ENCODE measurements at places on chromosomes 3 and 15.

- no peak for DNase-seq
Observed at GRCh38 chr3:146431240-146431639, 38.1 kb downstream of the PLSCR2 start.

GRCh38 chr3:132378048-132378762 lies 39.1 kb upstream of the DNAJC13 start:
- no peak for DNase-seq

DNA sequence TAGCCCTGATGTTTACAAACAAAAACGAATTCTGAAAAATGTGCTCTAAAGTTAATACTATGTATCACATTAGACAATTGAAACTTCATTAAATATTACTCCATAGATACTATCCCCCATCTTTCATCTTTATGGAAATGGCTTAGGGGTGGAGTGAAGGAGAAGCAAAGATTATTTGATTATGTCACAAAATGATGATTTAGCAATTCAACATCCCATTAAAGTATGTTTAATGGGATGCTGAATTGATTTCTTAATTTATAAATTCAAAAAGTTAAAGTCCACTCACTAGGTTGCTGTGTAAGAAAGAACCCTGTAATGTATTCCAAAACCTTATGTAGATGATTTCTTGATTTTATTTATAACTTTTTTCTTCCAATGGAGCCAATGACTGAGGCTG lies 201.1 kb downstream of the WDR72 start:
- DNase-seq = no peak

- no peak for DNase-seq
Observed at GRCh38 chr3:72116226-72116625, 331.3 kb upstream of the PROK2 start.

DNA sequence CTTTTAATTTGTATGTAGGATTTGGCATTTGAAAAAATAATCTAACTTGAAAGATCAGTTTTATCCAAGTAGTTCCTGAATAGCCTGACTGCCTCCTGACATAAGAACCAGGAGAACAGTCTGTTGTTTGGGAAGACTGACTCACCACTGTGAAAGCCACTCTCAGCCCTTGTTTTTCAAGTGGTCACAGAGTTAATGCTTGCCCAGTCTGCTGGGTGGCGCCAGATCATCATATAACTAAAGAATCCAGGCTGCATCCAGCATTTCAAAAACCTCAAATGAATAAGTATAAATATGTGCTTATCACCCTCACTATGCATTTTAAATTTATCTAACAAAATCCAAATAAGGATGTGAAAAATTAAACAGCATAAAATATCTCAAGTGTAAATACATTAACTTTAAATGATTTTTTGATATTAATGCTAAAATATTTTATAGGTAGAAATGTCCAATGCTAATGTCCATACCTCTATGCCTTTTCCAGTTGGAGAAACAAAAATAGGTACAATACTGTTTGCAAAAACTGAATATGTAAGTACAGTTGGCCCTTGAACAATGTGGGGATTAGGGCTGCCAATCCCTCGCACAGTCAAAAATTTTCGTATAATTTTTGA lies 26.9 kb upstream of the ZBBX start:
- no peak for DNase-seq

- no peak for DNase-seq
Observed at GRCh38 chr15:44075535-44075934, 119.5 kb downstream of the FRMD5 start.

DNA sequence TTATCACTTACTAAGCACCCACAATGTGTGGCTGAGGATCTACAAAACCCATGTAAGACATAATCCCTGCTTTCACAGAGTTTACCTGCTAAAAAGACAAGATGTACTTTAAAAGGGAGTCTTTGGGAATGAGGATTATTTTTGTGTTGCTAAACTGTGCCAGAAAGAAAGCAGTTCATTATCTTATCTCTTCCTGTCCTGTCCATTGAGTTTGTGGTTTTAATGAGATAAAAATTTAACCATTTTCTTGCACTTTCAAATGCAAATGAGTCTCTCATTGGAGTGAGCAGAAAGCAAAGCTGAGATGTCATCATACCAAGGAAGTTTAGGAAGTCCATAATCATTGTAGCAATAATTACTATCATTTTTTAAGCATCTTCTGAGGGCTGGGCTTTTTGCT lies 231.2 kb upstream of the ADAMTS9 start:
- no peak for DNase-seq

DNA sequence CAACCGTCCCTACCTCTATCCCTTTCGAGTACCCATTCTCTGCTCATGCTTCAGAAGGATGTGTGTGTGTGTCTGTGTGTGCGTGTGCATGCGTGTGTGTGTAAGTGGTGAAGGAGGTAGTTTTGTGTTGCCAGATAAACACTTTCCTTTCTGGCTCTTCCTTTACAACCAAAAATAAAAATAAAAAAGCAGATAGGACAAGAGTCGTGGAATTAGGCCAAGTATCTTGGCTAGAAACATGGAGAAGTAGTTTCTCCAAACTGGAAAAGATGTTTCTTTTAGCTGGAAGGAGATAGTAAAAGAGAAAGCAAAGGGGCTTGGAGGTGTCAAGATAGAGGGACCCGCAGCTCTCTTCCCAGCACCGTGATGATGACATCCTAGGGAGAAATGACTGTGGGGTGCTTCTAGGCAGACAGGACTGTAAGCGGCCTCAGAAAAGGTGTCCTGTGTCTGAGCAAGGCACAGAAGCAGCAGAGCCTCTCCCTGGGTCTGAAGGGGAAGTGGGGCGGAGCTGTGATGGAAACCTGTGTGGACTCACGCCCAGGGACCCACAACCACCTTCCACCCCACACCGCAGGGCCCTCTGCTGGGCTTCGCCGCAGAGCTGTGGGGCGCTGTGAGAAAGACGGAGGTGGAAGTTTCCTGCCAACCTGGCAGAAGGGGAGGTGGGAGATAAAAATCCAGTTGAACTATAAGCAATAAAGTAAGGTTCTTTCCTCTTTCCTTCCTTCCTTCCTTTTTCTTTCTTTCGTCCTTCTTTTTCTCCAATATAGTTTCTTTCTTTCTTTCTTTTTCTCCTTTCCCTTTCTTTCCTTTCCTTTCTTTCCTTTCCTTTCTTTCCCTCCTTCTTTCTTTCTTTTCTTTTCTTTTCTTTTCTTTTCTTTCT lies 35.3 kb downstream of the MUC20 start:
- no peak for DNase-seq

- DNase-seq = no peak
Observed at GRCh38 chr3:124587053-124587408, 143.2 kb upstream of the UMPS start.

GRCh38 chr3:36511791-36512486 lies 131.6 kb downstream of the STAC start:
- no peak for DNase-seq

GRCh38 chr15:50181201-50181968 lies 611 bp upstream of the SLC27A2 start:
- DNase-seq = no peak

DNA sequence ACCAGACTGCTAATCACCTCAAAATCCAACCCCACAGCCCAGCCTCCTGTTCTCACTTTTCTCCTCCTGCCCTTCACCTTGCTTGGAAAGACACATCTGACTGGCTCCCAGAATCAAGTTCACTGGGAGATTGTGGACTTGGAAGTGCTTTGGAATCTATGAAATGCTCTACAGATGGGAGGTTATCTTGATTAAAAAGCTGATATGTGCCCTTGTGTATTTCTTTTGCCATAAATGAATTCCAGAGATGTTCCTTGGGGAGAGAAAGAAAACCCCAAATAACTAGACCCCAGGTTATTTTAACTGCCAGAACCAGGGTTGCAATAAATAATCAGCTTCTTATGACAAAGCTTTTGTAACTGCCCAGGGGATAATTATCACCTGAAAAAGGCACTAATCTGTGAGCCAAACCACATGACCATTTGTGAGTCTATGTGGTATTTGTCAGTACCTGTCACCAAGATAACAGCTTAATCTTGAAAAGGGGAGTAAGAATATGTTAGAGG lies 21.7 kb upstream of the ARHGEF3 start:
- no peak for DNase-seq

- no peak for DNase-seq
Observed at GRCh38 chr3:122294359-122294758, 30.7 kb upstream of the CSTA start.

GRCh38 chr3:71997066-71997653 lies 212.2 kb upstream of the PROK2 start:
- no peak for DNase-seq

DNA sequence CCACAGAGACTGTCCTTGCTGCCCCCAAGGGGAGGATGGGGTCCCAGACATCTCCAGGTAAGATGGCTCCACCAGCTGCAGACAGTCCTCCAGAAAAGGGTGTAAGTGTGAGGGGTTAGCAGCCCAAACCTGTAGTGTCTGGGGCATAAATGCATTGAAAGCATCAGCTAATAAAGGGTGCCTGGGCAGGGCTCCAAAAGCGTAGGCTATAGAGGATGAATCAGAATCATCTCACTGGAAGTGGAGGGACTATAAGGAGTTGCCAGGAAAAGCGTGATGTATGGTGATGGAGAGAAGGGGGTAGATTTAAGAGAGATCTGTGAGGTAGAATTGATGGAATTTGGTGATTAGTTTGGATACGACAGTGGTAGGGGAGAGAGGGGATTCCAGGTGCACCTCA lies 79.9 kb upstream of the ONECUT1 start:
- DNase-seq = no peak

- no peak for DNase-seq
Observed at GRCh38 chr3:177109688-177110330, 87.5 kb downstream of the TBL1XR1 start.

GRCh38 chr3:48505146-48505545 lies 1.2 kb upstream of the SHISA5 start:
- DNase-seq = no peak

DNA sequence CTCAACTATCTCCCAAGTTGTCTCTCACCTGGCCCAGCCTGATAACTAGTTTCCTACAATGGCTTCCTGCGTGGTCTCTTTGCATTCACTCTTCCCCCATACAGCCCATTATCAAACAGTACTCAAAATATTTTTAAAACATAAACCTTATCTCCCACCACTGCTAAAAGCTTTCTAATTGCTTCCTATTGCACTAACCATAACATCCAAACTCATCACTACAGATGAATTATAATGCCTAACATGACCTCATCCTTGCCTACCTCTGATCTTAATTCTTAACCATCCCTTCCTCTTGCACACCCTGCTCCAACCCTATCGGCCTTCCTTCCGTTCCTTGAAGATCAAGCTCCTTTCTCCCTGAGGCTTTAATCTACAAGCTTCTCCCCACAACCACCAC lies 17.0 kb downstream of the ACAP2 start:
- no peak for DNase-seq

GRCh38 chr15:59203657-59204056 lies 3.0 kb upstream of the LDHAL6B start:
- no peak for DNase-seq

DNA sequence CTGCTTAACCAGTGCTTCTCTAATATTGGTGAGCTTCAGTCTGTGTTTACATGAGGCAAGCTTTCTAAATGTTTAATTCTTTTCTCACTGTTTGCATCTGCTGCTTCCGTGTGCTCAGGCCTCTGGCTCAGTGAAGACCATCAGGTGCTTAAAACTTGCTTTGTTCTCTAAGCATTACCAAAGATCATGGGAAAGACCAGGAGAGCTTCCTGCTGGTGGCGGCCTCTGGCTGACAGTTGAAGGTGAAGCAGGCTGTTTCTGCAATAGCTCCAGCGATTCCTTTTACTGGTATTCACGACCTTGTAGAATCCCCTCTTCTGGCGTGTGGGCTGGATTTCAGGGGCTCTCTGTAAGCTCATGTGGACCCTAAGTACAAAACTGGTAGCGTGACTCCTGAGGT lies 45.1 kb downstream of the EDEM1 start:
- no peak for DNase-seq

GRCh38 chr3:54628888-54629441 lies 298.9 kb downstream of the LRTM1 start:
- DNase-seq = no peak

DNA sequence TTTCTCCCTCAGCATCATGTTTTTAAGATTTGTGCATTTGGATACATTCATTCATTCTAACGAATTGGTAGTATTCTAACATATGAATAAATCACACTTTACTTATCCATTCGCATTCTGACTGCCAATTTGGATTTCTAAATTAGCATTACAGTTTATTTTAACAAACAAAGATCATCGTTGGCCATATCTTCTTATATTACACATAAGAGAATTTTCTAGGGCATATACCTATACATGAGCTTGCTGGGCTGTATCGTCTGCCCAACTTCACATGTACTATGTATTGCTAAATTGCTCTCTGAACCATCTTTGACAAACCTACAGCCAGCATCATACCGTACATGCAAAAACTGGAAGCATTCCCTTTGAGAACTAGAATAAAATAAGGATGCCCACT lies 265.8 kb upstream of the PPP2R3A start:
- no peak for DNase-seq

- DNase-seq = no peak
Observed at GRCh38 chr3:133404920-133405319, 5.1 kb downstream of the BFSP2 start.

- no peak for DNase-seq
Observed at GRCh38 chr3:53778153-53778552, 68.1 kb downstream of the CHDH start.

DNA sequence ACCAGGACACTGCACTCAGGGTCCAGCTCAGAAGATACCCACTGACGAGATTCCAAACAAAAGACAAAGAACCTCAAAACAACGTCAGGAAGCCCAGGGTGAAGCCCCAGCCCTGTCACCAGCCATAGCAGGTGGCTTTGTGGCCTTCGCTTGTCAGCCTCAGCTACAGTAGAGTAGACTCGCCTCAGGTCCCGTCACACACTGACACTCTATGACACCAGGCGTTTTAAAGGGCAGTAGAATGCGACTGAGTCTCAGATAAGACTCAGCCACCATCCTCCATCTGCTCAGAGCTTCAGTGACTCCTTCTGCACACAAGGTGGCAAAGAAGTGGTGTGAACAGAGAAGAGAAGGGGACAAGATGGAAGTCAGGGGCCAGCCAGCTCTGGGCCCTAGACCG lies 12.8 kb downstream of the RBPMS2 start:
- no peak for DNase-seq

DNA sequence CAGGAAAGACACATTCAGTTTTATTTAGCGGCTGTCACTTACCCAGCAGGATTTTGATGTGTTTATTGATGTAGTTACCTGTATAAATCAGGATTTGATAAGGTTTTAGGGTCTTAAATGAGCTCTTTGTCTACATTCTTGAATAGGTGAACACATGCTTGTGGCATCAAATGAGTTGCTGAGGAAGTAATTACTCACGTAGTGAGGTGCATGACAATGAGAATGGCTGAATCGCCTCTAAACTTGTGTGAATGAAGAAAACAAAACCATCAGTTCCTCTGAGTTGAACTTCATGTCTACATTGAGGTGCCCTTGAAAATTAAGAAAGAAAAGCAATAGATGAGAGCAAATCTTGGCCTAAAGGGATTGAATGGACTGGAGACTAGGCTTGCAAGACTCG lies 245.6 kb upstream of the SATB1 start:
- DNase-seq = no peak

GRCh38 chr3:193775421-193776077 lies 182.5 kb downstream of the OPA1 start:
- no peak for DNase-seq

GRCh38 chr15:58214591-58215340 lies 76.6 kb downstream of the AQP9 start:
- DNase-seq = no peak
